ENCODE measurements at places on chromosomes 11 and 22.
A peak's percentile ranks its signal among the peaks of the same experiment; 100 is the strongest.

DNA sequence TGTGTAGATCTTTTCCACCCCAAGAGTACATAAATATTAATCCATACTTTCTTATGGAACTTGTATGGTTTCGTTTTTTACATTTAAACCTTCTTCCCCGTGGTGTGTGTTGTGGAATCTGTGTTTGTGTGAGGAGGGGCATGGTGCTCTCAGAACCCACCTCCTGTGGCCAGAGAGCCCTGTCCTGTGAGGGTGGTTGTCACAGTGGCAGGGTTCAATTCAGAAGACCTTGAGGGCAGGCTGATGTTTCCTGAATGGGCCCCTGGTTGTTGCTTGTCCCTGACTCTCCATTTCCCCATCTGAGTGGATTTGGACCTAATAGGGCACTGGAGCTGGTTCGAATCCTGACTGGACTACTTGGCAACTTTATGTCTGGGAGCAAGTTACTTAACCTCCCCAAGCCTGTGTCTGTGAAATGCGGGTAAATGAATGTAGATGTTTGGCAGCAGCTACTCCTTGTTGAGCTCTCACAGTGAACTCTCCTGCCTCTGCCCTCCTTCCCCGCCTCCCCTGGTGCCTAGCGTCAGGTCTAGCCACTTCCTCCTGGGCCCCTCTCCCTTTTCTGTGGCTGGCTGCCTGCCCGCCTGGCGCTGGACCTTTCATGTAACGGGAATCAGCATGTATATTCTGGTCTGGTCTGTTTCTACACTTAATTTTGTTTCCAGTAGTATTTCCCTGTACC lies 7.3 kb downstream of the NEAT1 start:
- DNase-seq, result peak; percentile 31

- no peak for DNase-seq
Observed at GRCh38 chr11:60951606-60951903, 421 bp downstream of the SLC15A3 start.

- no peak for DNase-seq
Observed at GRCh38 chr11:106424111-106424510, 346.6 kb downstream of the AASDHPPT start.

GRCh38 chr11:97656356-97656755 lies 1266.5 kb downstream of the JRKL start:
- DNase-seq, result no peak

DNA sequence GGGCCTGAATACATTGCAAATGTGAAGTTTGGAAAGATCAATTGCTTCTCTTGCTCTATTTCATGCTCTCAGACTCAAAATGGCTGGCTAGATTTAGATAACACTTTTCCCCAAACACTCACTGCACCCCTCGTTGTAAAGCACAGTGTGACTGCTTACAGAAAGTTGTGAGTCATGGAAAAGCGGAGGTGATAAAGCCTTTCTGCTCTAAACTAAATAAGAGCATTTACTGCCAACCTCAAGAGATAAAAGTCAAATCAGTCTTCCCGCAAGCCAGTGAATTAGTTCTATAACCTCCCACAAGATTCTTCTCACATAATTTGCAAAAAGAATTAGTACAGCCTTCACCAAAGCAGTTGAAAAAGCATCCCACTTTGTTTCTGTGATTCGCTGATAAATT lies 168.7 kb downstream of the WT1 start:
- no peak for DNase-seq

DNA sequence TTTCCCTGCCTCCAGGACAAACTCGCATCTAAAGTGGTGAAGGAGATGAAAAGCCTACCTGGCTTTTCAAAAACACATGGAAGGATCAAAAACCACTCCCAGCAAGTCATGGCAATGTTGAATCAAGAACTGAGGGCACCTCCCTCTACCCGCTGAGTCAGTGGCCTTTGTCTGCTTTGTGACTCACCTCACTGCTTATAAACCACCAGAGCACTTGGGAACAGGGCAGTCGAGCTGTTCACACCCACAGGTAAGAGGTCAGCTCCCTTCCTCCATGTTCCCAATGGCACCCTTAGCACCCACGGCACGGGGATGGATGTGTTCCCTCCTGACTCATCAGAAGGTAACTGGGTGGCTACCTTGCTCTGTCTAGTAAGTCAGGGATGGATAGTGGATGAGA lies 21.7 kb downstream of the TENM4 start:
- no peak for DNase-seq

- no peak for DNase-seq
Observed at GRCh38 chr11:81286550-81286949, 1447.1 kb downstream of the FAM181B start.
